A172 (cell line): ENCODE measurements at places on chromosomes 12 and 14.

DNA sequence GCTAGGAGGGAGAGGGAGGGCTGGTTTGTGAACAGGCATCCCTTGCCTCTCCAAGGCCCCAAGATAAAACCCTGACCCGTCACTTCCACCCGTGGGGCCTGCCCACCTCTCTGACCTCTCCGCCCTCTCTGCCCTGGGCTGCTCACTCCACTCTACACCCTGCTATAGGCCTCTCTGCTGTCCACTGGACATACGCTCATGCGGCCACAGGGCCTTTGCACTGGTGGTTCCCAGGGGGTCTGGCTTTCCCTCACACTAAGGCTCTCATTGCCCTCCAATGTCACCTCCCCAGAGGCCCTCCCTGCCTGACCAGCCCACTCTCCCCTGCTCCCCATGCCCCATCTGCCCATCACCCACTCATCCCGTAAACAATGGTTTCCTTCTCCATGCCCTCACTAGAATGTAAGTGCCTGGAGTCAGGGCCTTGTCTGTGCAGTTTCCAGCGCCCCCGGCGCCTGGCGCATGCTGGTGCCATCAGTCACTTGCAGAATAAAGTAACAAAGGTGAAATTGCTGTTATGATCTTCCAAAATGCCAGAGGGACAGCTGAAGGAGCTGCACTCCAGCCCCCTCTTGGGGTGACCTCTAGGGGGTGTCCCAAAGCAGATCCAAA, 73.6 kb downstream of the RFLNA start:
- no peak for DNase-seq

GRCh38 chr12:124484067-124484466, 83.3 kb downstream of the NCOR2 start:
- no peak for DNase-seq

- DNase-seq: no peak
These were observed 85.7 kb downstream of the SPPL3 start for GRCh38 chr12:120818416-120818815.

DNA sequence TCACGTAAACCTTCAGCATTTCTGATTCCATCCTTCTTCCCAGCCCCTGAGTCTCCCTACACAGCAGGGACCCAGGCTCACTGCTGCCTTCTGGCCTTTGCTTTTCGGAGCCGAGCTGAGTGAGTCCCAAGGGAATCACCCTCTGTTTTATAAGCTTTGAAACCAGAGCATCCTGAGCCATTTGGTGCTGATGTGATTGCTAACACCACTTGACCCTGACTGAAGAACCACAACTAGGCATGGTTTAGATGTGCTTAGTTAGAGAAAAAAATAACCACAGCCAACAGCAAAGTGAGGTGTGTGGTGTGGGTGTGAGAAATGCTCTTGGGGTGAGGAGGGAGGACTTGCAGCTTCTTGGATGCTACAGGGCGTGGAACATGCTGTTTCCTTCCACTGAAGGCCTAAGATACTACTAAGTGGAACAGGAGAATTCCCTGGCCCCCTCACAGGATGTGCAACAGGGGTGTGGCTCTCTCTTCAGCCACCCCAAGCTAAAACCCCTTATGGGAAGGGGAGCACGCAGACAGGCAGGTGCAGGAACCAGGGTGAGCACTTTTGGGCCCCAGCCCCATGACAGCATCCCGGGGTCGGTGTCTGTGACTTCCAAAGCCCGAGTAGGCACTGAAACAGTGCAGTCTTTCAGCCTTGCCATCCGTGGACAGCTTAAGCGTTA, at the start of gene TC2N:
Gene TC2N (minus strand): TSS at position 221 of the 673 bp plus-strand sequence. CDS start 53,767 bp downstream, outside the sequence.
- no peak for DNase-seq

GRCh38 chr14:69376439-69376838, 21.7 kb downstream of the ERH start:
- no peak for DNase-seq

DNA sequence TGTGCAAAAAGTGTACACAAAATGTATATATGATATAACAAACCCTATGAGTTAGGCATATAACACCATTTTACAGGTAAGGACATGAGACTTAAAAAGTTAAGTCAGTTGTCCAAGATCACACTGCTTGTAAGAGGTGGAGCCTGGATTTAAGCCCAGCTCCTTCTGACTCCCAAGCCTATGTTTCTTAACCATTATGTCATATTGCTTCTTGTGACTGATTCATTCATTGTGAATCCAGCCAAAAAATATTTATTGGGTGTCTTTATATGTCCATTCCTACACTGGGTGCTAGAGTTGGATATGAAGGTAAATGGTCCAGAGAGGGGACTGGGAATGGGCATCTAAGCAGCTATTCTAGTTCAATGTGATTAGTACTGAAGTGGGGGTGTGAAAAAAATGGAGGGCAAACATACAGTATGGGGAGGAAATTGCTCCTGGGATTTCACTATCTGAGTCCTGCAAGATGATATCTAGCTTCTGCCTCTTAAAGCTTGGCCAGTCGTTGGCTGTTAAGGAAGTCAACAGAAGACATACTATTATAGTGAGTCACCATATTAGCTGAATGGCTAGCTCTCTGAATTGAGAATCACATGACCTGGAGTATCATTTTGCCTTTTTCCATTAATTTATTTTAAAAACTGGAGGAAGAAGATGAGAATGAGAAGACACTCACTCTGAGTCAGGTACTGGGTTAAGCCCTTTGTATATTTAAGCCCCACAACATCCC, 28.8 kb downstream of the PAX9 start:
- DNase-seq: peak; percentile 20

- DNase-seq: no peak
These were observed 13.1 kb upstream of the PRKAG1 start for GRCh38 chr12:49031573-49032161.

GRCh38 chr12:131264635-131265034, 310.9 kb downstream of the ADGRD1 start:
- DNase-seq: peak; percentile 66

DNA sequence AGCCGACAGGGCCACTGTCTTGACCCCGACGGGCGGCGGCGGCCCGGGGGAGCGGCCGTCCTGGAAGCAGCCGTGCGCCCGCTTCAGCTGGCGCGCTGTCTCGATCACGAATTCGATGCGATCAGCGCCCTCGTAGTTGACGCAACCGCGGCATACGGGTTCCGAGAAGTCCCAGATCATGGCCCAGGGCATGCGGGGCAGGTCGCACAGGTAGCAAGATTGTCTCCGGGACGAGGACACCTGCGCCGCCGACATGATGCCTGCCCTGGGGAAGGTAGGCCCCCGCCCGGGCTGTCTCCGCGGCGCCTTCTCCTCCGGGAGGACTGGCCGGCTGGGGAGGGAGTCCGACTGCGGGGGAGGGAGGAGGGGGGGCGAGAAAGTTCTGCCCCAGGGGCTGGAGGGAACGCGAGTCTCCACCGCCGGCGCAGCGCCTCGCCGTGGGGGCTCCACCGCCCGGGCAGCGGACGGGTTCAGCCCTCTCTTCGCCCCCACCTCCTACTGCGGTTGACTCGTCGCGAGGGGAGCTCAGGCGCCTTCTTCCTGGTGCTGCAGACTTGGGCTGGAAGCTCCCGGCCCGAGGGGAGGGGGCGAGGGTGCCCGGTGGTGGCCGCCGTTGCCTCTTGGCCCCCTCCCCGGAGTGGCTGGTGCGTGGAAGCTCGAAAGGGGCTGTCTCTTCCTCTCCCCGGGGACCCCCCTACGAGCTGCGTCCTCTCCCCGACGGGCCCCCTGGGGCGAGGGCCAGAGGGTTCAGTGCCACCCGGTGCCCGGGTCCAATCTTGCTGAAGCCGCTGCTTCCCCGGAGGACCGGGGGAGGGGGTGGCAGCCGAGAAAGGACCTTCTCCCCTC, 747 bp downstream of the IRF2BPL start:
- DNase-seq: peak; percentile 40

DNA sequence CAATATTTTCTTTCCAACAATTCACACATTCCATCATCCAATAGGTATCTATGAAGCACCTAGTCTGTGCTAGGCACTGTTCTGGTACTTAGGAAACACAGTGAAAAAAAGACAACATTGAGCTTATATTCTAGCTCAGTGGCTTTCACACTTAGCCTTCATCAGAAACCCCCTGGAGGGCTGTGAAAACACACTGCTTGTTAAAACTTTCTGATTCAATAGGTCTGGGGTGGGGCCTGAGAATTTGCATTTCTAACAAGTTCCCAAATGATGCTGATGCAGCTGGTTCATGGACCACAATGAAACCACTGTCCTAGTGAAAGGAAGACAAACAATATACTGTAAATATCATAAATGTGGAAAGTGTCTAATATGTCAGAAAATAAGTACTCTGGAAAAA, 5.9 kb downstream of the VTI1B start:
- no peak for DNase-seq

GRCh38 chr12:94178882-94179281, 30.5 kb downstream of the PLXNC1 start:
- no peak for DNase-seq

- DNase-seq: no peak
These were observed 584 bp upstream of the RFX4 start for GRCh38 chr12:106582249-106582591.

DNA sequence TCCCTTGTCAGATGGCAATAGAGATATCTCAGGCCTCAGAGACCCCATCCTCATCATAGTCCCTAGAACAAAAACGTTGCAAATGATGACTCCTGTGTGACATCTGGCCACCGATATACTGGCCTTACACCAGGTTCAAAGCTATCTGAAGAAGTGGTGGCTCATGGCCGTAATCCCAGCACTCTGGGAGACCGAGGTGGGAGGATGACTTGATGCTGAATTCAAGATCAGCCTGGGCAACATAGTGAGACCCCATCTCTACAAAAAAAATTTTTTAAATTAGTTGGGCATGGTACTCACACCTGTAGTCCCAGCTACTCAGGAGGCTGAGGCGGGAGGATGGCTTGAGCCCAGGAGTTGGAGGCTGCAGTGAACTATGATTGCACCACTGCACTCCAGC, 13.1 kb downstream of the CAMKK2 start:
- DNase-seq: no peak
